Spinal cord (tissue), 10 donors: ENCODE measurements at places on chromosomes 4 and X. TPM values are rescaled to one million over a fixed set of nuclear protein-coding genes. Genes with fewer than 3 reads are reported as not detected.
A peak's percentile ranks its signal among the peaks of the same experiment; 100 is the strongest.

The CCSER1 gene
- 3.5 TPM for polyA plus RNA-seq

The ELMOD2 gene
- polyA plus RNA-seq, result 20.8 TPM

DNA sequence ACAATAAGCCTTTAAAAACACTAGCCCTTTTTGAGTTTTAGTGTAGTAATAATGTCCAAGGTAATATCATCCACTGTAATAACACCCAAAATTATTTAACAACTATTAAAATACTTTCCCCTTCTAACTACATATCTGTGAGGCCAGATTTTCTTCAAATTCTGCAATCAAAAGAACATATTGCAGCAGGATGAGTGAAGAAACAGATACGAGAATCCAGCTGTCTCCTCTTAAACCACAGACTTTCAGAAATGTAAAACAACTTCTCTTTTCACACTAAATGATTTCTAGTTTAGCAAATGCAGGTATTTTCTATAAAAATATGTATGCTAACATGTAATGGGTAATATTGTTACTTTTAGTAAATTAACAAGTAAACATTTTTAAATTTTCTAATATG lies 148.9 kb downstream of the PRDM5 start:
- no peak for DNase-seq

DNA sequence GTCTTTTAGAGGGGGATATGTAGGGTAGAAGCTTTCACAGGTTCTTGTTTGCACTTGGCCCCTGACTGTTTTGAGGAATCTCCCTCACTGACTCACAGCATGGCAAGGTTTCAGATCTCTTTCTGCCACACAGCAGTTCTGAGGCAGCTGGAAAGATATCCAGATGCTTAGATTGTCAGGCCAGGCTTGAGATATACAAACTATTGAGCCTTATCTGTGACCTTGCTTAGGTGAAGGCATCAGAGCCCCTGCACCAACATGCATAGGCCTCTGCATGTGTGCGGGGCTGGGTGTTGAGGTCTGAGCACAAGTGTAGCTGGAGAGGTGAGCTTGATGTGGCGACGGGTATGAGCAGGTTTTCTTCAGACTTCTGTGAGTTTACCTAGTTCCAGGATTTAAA lies 80.9 kb upstream of the MSANTD1 start:
- no peak for DNase-seq

The MTCP1 gene
- polyA plus RNA-seq, result 17.1 TPM

DNA sequence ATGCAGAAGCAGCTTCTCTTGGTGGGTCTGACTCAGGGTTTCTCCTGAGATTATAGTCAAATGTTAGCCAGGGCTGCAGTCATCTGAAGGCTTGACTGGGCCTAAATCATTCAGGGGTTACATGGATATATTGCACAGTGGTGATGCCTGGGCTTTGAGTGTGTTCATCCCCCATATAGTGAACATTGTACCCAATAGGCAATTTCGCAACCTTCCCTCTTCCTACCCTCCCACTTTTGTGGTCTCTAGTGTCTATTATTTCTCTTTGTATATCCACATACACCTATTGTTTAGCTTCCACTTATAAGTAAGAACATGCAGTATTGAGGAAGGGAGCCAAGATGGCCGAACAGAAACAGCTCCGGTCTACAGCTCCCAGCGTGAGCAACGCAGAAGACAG lies 90.3 kb upstream of the CAMK2D start:
- DNase-seq, result no peak

The RAB33A gene
- polyA plus RNA-seq, result 52.5 TPM

The GPR50 gene
- 0.25 TPM for polyA plus RNA-seq

GRCh38 chr4:156437666-156438065 lies 484.0 kb upstream of the CTSO start:
- no peak for DNase-seq

DNA sequence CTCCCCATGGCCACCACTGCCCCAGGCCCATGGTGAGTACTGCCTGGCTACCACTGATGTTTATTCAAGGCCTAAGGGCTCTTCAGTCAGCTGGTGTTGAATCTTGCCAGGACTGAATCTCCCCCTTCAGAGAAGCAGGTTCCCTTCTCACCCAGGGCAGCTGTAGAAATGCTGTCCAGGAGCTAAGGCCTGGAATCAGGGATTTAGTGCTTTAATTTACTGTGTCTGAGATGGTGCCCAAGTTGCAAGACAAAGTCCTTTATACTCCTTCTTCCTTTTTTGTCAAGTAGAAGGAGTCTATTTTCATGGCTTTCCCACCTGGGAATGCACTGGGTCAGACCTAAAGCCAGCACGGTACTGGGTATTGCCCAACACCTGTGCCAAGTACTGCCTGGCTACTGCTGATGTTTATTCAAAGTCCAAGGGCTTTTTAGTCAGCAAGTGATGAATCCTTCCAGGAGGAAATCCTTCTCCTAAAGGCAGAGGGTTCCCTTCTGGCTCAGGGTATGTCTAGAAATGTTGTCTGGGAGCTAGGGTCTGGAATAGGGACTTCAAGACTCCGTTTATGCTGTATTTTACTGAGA lies 117.6 kb upstream of the ATOH1 start:
- no peak for DNase-seq

- no peak for DNase-seq
Measured at GRCh38 chr4:3715061-3715854, 50.9 kb upstream of the ADRA2C start.

The HMX1 gene
- 5.5 TPM for polyA plus RNA-seq

- DNase-seq, result no peak
Measured at GRCh38 chr4:175441256-175441655, 370.8 kb downstream of the GPM6A start.

GRCh38 chr4:82247629-82248028 lies 126.2 kb downstream of the HNRNPD start:
- no peak for DNase-seq

DNA sequence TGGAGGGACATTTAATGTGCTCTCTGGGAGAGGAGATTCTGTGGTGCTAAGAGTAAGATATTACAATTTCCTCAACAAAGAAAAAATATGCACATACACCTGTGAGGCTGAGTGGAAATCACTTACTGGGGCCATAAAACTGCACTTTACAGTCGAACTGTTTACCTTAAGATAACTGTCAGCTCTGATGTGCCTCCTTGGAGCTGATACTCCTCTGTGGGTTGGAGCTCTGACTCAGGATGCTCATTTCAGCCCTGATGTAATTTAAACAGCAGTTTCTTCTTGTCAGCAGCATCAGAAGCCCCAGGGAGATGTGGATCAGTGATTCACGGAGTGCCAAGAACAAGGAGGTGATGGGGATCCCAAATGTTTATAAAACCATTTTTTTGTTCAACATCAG lies 241.9 kb upstream of the SFRP2 start:
- no peak for DNase-seq

GRCh38 chr4:142752202-142752786 lies 93.8 kb downstream of the INPP4B start:
- no peak for DNase-seq

The HELT gene
- not detected for polyA plus RNA-seq

DNA sequence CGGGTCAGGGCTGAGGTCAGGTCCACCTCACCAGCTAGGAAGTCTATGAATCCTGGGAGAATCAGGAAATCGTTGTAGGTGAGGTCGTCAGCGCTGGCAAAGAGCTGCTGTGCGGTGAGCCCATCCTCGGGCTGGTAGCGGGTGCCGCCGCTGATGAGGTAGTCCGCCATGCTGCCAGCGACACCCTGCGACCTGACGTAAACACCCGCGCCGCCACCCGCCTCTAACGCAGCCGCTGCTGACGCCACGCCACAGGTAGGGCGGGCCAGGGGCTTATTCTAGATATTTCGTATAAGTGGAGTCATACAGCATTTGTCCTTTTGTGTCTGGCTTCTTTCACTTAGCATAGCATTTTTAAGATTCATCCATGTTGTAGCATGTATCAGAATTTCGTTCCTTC lies 220.2 kb upstream of the ATP6AP2 start:
- no peak for DNase-seq

GRCh38 chrX:13598877-13599276 lies 29.5 kb downstream of the EGFL6 start:
- no peak for DNase-seq

DNA sequence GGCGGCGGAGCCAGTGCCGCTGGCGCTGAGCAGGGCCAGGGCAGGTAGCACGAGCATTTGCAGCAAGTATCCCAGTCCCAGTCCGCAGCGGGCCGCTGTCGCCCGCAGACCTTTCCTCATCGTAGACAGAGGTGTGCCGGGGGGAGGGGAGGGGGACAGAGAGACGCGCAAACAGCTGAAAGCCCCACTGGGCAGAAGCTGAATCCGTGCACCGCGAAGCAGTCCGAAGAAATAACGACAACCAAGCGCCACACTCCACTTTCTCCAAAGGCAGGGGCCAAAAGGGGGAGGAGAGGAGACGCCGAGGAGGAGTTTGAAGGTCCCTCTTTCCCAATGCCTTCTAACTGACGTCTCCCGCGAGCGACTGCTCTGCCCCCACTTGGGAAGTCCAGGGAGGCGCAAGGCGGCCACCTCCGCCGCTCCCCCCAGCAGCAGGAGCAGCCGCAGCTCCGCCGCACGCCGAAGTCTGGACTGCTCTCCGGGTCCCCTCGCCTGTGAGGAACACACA lies at the start of gene UNC5C:
UNC5C (minus strand) TSS at position 236 of the 508 bp plus-strand sequence.
- DNase-seq, result peak; percentile 87

DNA sequence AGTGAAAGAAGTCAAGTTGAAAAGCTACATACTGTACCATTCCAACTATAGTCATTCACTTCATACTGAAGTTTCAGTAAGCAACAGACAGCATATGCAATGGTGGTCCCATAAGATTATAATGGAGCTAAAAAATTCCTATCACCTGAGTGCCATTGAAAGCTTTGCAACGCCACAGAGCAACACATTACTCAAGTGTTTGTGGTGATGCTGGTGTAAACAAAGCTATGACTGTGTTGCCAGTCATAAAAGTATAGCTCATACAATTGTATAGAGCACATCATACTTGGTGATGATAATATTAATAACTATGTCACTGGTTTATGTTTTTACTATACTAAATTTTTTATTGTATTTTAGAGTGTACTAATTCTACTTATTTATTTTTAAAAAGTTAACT lies 78.9 kb downstream of the NAF1 start:
- no peak for DNase-seq
